Brain pericyte (primary cell): ENCODE measurements at places on chromosomes 3 and 15.

DNA sequence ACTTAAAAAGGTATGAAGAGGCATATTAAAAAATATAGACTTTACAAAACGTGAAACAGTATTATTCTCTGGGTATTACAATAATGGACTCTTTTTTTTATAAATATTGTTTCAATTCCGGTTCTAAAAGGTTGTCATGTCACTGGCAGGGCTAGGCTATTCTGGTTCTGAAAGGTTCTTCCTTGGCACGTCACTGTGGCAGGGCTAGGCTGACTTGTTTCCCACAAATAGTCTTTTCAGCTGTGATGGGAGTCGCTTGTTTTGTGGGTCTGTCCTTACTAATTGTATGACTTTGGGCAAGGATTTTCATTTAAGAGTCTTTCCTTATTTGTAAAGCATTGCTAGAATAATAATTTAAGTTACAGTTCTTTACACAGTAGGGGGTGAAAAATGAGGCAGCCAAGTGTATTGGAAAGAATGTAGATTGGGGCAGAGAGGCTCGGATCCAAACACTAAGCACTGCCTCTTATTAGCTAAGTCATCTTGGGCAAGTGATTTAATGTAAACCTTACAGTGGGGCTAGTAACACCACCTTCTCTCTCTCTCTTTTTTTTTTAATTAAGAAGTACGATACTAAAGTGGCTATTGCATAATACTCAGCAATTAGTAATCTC, 12.4 kb upstream of the MELTF start:
- DNase-seq: no peak

GRCh38 chr3:68667346-68667745, 265.0 kb downstream of the TAFA4 start:
- DNase-seq: no peak

- no peak for DNase-seq
These were observed 645.4 kb downstream of the ZBBX start for GRCh38 chr3:166734734-166735133.

DNA sequence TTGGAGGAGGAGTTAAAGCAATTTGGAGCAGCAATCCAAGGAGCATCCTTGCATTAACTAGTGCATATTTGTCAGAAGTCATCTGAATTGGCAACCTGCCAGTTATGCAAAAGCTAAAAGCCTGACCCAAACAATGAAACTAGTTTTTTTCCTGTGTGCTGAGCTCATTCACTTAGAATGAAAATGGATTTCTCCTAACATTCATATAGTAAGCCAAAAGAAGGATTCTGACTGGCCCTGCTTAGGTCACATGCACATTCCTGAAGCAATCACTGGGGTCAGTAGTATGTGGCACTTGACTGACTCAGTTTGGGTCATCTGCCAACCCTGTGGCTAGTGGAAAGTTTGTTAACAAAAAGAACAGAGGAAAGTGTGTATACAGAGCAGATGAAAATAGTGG, 30.5 kb downstream of the OXSM start:
- peak; percentile 5 for DNase-seq

- DNase-seq: no peak
These were observed 3.0 kb upstream of the TNFAIP8L3 start for GRCh38 chr15:51097553-51098330.

DNA sequence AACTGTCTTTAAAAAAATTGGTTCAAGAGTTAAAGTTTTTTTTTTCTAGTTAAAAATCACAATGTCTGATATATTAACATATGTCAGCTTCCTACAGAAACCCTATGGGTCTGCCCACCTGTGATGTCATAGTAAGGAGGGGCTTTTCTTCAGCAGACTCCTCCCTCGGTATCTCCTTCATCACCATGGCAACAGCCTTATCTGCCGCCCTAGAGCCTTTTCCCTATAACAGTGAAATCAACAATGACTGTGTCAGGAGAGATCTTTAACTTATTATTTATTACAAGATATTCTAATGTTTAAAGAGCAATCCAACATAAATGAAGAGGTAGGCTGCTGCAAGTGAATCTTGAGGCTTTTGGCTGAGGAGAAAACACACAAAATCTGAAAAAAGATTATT, 138.7 kb downstream of the PEX5L start:
- no peak for DNase-seq

DNA sequence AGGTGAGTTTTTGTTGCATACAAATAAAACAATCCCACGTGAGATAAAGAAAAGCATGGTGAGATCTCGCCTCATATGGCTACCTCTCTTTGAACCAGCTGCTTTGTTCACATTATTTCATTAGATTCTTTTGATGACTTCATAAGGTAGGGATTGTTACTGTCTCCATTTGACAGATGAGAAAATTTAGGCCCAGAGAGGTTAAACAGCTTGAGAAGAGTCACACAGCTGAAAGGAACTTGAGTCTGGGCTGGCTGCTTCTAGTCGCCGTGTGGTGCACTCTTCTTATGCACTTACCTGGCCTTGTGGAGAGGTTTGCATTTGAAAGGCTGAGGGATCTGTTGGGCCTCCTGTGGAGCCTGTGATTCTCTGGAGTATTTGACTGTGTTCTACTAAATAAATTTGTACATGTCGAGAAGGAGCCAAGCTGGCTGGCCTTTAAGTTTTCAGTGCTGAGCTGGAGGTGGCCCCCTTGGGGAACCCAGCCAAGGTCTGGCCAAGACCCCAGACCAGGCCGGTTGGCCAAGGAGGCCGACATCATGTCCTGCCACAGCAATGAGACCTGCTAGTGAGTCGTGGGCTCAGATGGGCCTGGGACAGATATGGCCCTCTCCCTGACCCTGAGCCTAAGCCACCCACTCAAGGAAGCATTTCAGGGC, 125.1 kb downstream of the SMAD6 start:
- no peak for DNase-seq

DNA sequence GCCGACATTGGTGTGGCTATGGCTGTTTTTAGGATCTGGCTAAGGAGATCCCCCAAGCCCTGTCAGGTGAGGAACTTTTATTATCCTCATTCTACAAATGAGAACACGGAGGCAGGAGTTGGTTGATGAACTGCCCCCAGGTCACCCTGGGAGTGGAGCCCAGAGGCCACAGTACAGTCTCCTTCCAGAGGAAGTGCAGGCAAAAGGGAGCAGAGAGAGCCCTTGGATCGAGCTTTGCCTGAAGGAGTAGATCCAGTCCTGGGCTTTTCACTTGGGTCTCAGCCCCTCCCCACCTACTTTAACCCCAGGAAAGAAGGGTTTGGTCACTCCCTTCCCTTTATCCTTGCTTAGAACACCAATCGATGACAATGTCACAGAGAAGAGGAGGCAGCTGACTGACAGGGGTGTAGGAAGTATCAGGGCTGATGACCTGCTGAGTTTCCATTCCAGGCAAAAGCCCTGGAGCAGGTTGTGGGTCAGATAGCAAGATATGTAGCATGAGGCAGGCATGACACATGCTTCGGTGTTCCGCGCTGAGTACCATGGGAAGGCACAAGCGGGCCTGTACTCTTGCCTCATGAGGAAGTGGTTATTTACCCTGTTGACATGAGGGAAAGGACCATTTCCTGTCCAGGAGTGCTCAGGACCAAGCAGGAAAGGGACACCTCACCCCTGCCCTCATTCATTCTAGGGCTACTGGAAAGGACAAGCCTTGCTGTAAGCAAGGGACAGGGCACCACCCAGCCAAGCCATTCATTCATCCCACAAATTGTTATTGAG, 5.8 kb upstream of the PLA2G4D start:
- no peak for DNase-seq

DNA sequence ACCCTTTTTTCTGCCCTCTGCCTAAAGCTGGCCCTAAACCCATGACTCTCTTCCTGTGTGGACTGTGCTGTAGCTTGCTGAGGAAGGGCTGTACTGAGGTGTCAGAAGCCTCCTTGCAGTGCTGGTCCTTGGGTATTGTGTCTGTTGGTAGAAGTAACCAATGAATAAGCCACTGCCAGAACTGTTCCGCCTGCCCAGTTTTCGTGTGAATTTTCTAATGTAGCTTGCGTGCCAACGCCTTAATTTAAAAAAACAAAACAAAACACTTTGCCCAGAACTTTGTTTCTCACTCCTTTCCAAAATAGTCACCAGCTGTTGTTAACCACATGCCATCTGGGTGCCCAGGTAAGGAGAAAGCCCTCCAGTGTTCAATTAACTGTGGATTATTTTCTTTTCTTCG, 101.9 kb downstream of the KLHL25 start:
- DNase-seq: no peak

- no peak for DNase-seq
These were observed at the start of gene PLXNB1 for GRCh38 chr3:48429960-48430707. Gene PLXNB1, minus strand, starts transcription at chr3:48430086. Its CDS starts 5,475 bp downstream, at chr3:48424611.

DNA sequence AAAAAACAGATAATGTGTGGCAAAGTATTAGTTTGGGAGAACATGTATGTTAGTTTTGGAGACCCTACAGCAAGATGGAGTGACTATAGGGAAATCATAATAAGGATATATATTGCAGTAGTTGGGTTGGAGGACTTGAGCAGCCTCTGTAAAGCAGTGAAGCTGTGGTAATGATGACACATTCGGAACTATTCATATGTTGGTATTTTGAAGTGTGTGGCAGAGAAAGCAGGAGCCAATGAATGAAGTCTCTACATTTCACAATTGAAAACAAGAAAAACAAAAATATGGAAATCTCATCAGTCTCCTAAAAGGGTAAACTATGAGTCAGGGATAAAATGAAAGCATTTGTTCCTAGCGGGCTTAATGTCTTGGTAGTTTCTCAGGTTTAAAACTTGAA, 645.9 kb downstream of the OTOL1 start:
- DNase-seq: no peak

GRCh38 chr3:105933871-105934270, 65.1 kb upstream of the CBLB start:
- DNase-seq: no peak

DNA sequence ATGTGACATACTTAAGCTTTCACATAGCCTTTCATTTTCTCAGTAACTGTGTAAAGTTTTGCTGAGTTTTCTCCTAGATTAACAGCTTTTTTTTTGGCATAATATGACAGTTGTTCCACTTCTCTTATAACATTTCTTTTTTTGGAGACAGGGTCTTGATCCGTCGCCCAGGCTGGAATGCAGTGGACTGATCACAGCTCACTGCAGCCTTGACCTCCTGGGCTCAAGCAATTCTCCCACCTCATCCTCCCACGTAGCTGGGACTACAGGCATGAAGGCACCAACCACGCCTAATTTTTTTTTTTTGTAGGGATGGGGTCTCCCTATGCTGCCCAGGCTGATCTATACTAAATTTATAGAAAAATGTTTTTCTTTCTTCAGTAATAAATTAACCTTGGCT, 30.1 kb downstream of the DLG1 start:
- DNase-seq: no peak

- DNase-seq: no peak
These were observed 28.4 kb upstream of the MAGI1 start for GRCh38 chr3:66066963-66067617.

- DNase-seq: no peak
These were observed 16.1 kb downstream of the HACL1 start for GRCh38 chr3:15585111-15585845.

DNA sequence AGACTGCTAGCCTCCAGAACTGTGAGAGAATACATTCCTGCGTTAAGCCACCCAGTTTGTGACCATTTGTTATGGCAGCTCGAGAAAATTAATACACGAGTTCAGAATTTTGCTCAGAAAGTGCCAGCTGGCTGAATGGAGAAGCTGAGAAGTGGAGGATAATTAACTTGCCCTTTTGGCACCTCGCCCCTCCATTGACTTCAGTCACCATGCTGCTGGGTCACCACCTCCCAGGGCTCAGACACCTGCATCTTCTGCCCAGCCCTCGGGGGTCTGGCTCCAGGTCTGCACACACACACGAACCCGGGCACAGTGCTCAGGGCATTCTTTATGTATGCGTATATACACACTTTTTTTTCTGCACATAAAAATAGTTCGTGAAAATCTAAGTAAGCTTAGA, 32.0 kb downstream of the AMOTL2 start:
- no peak for DNase-seq

DNA sequence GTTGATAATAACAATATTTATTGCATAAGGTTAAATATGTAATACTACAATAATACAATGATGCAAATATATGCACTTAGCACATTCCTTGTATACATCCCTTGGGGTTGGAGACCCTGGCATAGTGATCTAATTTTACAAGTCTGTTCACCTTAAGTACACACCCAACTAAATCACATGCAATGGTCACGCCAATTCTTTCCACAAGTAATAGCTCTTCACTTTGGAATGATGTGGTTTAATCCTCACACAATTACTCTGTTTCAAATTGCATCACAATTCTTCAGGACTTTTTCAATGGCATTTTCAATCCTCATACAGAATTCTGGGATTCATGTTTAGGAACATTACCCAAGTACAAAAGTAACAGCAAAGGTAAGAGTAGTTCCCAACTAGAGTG, 27.3 kb upstream of the SPRED1 start:
- DNase-seq: no peak

GRCh38 chr15:26772154-26773066, at the start of gene GABRB3:
Gene GABRB3, minus strand, starts transcription at chr15:26773066.
- DNase-seq: no peak

DNA sequence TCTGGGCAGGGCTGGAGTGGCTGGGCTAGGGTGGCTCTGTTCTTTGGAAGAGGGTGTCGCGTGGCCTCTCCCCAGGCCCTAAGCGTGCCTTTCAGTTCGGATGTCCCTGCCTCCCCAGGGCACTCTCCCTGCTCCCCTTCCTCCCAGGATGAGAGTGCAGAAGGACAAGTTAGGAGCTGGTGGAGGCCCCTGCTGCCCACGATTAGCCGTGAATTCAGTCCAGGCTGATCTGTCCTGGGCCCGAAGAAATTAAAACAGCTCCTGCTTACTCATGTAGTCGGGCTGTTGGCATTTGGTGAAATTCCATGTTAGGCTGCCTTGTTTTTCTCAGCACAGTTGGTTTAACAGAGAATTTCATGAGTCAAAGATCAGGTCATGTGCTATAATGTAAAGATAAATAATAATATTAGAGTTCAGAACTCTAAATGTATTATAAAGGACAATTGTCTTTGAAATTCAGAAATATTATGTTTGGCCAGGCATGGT, 24.5 kb downstream of the NIPA1 start:
- no peak for DNase-seq

DNA sequence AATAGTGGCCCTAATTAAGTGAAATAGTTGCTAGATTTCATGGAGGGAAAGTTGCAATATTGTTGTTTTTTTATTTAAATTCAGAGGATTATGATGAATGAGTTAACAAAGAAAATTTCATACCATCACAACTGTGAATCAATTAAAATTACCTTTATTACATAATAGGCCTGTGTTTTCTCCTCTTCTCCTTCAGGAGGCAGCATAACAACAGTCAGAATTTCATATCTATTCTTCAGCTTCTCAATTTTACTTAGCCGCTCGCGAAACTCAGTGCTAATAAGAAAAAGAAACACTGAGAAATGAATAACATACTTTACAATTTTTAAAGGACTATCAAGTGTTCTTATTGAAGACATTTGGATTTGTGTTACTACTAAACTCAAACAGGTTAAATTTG, 29.4 kb downstream of the TTC14 start:
- DNase-seq: no peak

- DNase-seq: no peak
These were observed 47.8 kb downstream of the DAPK2 start for GRCh38 chr15:63998489-63998888.
